MM.1S (cell line): ENCODE measurements at places on chromosomes 5 and 9.

- peak; percentile 35 for DNase-seq
These were observed 98.4 kb downstream of the FBXL7 start for GRCh38 chr5:15598294-15598902.

DNA sequence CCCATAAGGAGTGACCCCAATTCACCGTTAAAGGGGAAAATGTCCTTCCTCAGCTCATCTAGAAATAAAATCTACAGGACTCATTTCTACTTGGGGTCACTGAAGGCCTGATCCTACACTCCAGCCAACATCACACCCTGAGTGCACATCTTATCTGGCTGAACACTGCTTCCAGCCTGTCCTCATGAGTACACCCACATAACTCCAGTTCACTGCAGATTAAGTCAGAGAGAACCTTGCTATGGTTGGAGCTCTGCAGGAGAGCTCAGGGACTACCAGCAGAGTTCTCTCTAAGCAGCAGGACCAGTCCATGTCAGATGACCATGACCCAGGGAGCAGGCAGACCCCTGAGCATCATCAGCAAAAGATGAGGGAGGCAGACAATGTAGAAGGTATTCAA lies 126.9 kb upstream of the MAP3K1 start:
- DNase-seq = no peak

DNA sequence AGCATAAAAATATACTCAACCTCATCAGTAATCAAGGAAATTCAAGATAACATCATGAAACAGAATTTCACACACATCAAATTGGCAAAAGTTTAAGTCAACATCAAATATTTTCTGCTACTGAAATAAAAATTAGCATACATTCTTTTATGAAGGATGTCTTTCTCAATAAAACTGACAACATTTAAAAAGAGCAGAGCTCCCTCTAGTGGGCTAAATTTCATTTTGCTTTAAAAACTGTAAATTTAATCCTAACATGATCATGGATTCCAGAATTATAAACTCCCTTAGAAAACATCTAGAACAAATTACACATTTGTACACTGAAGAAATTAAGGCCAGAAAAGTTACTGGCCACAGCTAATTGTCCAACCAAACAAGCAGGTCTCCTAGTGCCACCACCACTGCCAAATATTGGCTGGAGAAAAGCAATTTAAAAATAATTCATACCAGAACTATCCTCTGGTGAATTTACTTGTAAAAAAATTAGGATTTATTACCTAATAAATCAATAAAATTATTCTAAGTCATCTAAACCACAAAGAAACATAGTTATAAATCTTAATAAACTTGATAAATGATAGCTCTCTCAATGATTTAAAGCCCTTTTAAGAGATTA lies 31.2 kb downstream of the DEPDC1B start:
- DNase-seq = peak; percentile 38

DNA sequence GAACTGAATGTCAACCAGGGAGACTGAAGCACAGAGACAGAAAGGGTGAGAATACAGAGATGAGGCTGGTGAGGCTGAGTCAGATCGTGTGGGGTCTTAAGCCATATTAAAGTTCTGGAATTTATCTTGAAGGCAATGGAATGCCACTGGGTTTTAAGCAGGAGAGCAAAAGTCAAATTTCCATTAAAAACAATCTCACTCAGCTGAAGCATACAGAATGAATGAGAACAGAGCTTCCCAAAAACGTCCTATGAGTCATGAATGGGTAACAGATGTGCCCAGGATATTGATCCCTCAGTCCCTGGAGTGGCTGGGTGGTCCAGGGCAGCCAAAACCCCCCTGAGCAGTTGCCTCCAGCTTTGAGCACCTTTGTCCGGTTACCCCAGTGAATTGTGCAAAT lies 44.9 kb downstream of the PFDN1 start:
- no peak for DNase-seq

GRCh38 chr9:37107701-37108100 lies 12.7 kb upstream of the ZCCHC7 start:
- DNase-seq = no peak

- DNase-seq = no peak
These were observed 27.5 kb downstream of the B4GALT1 start for GRCh38 chr9:33139421-33140228.

GRCh38 chr9:17509701-17510100 lies 69.2 kb upstream of the SH3GL2 start:
- no peak for DNase-seq

GRCh38 chr9:114198249-114199040 lies 43.1 kb downstream of the COL27A1 start:
- no peak for DNase-seq

DNA sequence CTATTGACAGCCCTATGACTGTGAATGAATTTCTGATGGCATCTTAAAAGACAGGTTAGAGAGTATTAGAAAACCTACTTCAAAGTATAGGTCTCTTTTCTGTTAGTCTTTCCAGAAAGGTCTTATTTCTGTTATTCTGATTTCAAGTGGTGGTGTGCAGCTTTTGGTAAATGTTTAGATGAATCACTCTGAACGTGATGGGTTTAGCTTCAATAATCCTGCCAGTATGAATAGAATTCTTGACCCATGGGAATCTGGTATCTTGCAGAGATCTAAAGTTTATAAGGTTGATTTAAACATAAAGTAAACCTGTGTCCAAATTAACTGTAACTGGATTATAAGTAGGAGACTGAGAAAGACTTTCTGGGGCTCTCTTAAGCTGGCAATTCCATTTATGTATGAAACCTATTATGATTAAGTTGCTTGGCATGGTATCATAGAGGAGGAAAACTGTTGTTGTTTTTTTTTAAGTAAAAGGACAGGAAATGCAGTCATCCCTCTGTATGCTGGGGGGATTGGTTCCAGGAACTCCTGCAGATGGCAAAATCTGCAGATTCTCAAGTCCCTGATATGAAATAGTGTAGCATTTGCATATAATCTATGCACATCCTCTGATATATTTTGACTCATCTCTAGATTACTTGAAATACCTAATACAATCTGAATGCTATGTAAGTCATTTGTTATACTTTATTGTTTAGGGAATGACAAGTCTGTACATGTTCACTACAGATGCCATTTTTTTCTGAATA lies 77.0 kb upstream of the ADAMTS19 start:
- no peak for DNase-seq

DNA sequence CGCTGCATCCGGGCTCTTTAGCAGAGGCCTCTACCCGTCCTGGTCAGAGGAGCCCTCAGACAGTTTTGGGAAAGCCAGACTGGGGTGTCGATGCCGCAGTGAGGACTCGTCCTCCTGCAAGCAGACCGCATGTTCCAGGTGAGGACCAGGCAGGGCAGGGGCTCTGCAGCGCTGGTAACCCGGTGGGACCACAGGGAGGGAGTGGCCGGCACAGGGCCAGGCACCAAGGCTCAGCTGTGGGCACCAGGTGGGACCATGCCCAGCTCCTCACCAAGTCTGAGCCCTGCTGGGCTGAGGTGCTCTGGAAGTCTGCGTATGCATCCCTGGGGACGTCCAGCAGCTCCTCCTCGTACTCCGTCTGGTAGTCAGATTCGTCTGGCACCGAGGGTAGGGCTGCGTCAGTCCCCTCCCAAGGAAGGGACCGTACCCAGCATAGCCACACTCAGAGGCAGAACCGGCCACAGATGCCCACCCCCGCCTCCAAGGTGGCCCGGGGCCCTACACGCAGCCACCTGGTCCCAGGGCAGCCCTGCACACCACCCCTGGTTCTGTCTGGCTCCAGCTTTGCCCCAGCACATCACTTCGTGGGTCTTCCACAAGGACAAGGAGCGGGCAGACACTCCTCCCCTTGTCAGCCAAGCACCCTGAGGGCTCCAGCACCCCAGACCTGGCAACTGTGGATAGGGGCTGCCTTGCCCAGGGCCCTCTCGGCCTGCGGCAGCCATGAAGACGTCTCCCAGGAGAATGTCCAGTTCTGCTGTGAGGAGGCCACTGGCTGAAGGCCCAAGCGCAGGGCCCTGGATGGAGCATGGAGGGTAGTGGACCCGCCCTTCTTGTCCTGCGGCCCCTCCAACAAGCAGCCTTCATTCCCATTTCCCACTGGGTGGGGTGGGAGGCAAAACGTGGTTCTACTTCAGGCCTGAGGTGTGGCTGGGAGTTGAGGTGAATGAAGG lies 1.5 kb upstream of the NSMF start:
- DNase-seq = no peak

DNA sequence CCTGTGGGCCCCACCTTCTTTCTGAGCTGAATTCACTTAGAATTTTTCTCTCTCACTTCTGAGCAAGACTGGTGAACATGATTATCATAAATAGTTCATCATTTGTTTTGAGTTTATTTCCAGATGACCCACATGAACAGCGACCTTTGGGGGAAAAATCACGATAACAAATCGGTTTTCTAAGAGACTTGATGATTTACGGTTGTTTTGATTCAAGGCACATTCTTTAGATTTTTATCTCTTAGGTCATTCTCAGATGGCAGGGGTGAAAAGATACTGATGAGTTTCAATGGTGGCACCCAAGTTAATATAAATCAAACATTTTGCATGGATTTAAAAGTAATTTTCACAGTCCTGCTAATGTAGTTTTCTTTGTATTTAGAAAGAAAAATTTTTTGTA lies 95.1 kb downstream of the DMXL1 start:
- no peak for DNase-seq

GRCh38 chr9:112033237-112034215 lies 136.9 kb downstream of the UGCG start:
- no peak for DNase-seq

GRCh38 chr5:150045549-150045948 lies 40.8 kb downstream of the CSF1R start:
- no peak for DNase-seq

DNA sequence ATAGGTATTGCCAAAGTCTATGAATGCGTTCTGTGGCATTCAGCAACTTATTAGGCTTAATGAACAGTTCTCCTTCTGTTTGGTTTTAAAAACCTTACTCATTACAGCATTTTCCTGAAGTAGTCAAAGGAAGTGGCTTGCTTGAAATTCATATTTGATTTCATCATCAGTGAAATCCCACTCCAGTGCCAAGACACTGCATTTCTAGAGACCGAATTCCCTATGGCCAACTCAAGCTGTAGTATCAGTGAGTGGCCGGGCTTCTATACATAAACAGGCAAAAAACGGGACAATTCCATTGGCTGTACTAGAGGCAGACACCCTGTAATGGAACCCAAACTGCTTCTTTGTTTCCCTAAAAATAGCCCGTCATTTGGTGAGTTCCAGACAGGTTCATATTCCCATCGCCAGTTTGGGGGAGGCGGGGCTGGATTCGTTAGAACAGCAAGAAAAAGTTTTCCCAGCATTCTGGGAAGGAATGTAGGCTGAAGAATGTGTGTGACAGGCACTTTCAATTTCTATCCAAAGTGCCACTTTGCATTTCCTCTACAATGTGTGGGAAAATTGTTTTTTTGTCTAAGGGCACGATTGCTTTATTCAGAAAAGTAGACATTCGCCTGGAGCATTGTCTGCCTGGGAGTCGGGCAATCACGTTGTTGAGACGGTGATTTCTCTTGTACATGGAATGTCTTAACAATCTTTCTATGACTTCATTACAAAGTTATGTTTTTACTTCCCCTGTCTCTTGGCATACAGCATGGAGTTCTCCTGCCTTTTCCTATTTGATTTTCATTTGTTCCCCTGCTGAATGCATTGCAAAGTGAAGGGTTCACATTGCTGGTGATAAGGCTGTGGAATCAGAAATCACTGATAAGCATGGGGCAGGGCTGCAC lies 141.8 kb upstream of the MAST4 start:
- DNase-seq = no peak

DNA sequence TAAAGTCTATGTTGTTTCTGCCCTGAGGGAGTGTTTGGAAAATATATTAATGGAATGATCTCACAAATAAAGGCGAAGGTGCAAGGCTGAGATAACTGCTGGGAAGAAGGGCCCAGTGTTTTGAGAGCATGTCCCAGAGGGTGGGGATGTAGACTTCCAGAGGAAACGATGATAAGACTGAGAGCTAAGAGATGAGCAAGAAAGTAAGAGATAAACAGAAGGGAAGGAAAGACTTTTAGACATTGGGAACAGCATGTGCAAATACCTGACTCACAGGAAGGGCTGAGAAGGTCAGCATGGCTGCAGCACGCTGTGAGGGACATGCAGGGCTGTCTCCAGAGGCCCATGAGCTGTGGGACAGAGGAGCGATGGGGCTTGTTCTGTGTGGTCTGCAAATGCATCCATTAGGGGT lies 19.9 kb upstream of the ADRB2 start:
- DNase-seq = no peak

DNA sequence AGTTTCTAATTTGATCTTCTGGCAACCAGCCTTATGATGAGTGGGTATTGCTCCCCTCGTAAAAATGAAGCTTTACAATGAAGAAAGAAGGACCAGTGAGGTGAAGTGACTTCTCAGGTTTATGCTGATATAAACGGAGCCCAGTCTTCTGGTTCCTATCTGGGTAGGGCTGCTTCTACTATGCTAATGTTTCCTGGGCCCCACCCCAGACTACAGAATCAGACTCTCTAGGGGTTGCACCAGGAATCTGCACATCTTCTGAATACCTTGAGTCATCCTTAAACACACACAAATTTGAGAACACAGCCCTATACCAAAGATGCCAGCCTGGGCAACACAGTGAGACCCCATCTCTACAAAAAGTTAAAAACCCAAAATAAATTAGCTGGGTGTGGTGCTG lies 16.2 kb downstream of the BTF3 start:
- no peak for DNase-seq
